HepG2 (cell line): ENCODE measurements at places on chromosomes 1 and 21.

DNA sequence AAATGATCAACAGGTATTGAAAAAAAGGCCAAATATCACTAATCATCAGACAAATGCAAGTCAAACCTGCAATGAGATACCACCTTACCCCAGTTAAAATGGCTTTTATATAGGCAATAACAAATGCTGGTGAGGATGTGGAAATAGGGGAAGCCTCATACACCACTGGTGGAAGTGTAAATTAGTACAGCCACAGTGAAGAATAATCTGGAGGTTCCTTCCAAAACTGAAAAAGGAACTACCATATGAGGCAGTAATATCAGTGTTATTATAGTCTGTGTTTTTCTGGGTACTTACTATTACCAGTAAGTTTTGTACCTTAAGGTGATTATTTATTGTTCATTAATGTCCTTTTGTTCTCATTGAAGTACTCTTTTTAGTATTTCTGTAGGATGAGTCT is 201.3 kb downstream of the MRPL39 start:
- no peak for DNase-seq

- DNase-seq, result peak; percentile 64
Measured at GRCh38 chr1:3625151-3625907, 514 bp downstream of the TPRG1L start.

GRCh38 chr1:106998431-106999002 is 58.0 kb upstream of the PRMT6 start:
- no peak for DNase-seq

DNA sequence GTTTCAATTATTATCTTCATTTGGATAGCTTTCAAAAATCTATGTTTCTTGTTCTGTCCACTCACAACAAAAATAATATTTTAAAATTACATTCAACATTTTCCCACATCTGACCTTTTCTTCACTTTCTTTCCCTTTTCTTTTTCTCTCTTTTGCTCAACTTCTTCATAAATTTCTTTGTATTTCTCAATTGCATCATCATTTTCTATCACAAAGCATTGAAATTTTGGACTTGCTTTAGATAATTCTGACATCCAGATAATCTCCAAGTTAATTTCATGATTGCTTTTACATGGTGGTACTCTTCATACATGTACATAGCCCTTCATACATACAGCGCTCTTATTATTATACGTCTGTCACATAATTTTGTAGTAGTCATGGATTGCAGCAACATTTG is 30.2 kb downstream of the NUF2 start:
- no peak for DNase-seq

DNA sequence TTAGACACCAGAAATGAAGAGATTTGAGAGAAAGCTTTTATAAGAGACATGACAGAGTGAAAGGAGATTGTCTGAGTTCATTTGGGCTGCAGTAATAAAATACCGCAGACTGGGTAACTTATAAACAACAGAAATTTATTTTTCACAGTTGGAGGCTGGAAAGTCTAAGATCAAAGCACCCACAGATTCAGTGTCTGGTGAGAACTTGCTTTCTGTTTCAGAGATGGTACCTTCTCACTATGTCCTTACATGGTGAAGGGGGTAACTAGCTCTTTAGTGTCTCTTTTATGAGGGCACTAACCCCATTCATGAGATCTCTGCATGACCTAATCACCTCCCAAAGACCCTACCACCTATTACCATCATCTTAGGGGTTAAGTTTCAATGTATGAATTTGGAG is 30.9 kb upstream of the FCRL4 start:
- no peak for DNase-seq

GRCh38 chr1:41272601-41273000 is 30.5 kb upstream of the SCMH1 start:
- no peak for DNase-seq

- no peak for DNase-seq
Measured at GRCh38 chr1:16186655-16187235, 25.7 kb downstream of the ARHGEF19 start.
